ENCODE measurements at places on chromosomes 11 and 22. TPM values are rescaled to one million over a fixed set of nuclear protein-coding genes. Genes with fewer than 3 reads are reported as not detected.

- 0 out of 2 replicates have a peak, but pooled peaks cover 8% of the 10 kb centered on the region for H3K27me3 ChIP-seq
- H3K4me1 ChIP-seq, result no peaks in the 10 kb centered on the region
- H3K4me3 ChIP-seq, result no peak overlapping the region
Observed at GRCh38 chr11:44623731-44624491, 58.4 kb downstream of the CD82 start.

The GNB1L gene
- total RNA-seq, result 22.5 TPM

- no peaks in the 10 kb centered on the region for H3K36me3 ChIP-seq
- no peaks in the 10 kb centered on the region for H3K4me1 ChIP-seq
- H3K27me3 ChIP-seq, result no peaks in the 10 kb centered on the region
- DNase-seq, result no peak
- H3K4me3 ChIP-seq, result no peak overlapping the region
Observed at GRCh38 chr11:81839976-81840375, 893.7 kb downstream of the FAM181B start.

- H3K36me3 ChIP-seq, result 0 out of 2 replicates have a peak, but pooled peaks cover 7% of the 10 kb centered on the region
- peak overlapping the region; percentile 99 for H3K4me3 ChIP-seq
- H3K27me3 ChIP-seq, result no peaks in the 10 kb centered on the region
- peaks cover 39% of the 10 kb centered on the region for H3K4me1 ChIP-seq
Observed at GRCh38 chr11:128522943-128523518, 64.3 kb downstream of the ETS1 start.

DNA sequence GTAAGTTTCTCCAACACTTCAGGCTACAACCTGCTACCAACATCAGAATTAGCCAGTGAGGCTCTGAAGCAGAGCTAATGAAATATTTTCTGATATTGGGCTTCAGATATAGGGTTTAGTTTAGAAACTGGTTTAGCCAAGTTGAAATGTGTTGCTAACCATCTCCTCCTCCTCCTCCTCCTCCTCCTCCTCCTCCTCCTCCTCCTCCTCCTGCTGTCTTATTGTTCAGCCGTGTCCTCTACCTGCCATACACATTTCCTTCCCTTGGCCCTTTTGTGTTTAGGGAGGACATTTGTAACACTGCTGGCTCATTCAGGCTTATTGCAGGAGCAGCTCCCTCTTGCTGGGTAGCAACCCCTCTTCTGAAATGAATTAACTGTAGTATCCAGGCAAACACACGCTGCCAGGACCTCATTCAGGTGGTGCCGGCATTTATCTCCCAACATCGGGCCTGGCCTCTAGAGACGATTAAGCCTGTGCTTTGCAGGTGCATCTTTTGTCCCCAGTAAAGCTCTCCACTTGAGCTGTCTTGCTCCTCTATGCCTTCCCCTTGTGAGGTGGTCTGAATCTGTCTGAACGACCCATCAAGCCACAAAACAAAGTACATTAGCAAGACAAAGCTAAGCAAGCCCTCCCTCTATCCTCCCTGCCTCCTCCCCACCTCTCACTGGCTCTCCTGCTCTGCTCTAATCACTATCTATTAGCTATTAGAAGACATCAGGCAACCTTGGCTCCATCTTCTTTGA is 82.9 kb downstream of the KCNJ1 start:
- no peak overlapping the region for H3K27ac ChIP-seq
- H3K27me3 ChIP-seq, result no peaks in the 10 kb centered on the region
- no peaks in the 10 kb centered on the region for H3K4me1 ChIP-seq
- peaks cover 32% of the 10 kb centered on the region for H3K36me3 ChIP-seq

GRCh38 chr11:3160252-3161031 is 4.7 kb downstream of the OSBPL5 start:
- peak overlapping the region; percentile 78 for H3K4me3 ChIP-seq
- no peaks in the 10 kb centered on the region for H3K27me3 ChIP-seq
- DNase-seq, result peak; percentile 95
- H3K27ac ChIP-seq, result peak overlapping the region; percentile 56
- H3K36me3 ChIP-seq, result no peaks in the 10 kb centered on the region

The MIAT gene
- total RNA-seq, result 0.63 TPM

GRCh38 chr11:2569321-2569721 is 124.5 kb downstream of the KCNQ1 start:
- peak; percentile 21 for DNase-seq
- no peak overlapping the region for H3K27ac ChIP-seq
- H3K27me3 ChIP-seq, result 0 out of 2 replicates have a peak, but pooled peaks cover 9% of the 10 kb centered on the region
- no peak overlapping the region for H3K4me3 ChIP-seq
- H3K36me3 ChIP-seq, result no peaks in the 10 kb centered on the region
- no peaks in the 10 kb centered on the region for H3K4me1 ChIP-seq

DNA sequence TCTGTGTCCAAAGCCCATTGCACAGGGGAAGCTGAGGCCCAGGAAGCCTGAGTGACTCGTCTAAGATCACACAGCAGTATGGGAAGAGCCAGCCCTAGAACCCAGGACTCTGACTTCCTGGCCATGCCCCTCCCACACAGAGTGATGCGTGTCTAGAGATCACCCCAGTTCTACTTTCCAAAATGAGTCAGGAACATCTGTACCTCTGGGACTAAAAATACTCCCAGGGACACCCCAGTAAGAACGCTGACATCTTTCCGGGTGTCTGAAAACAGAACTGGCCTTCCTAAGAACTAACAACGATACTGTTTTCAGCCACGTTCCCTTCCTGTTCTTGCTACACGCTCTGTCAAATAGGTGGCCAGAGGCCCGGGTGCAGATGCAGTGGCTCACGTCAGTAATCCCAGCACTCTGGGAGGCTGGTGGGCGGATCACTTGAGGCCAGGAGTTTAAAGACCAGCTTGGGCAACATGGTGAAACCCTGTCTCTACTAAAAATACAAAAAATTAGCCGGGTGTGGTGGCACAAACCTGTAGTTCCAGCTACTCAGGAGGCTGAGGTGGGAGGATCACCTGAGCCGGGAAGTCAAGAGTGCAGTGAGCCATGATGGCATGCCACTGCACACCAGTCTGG is 21.7 kb upstream of the PDGFB start:
- no peaks in the 10 kb centered on the region for H3K36me3 ChIP-seq
- no peaks in the 10 kb centered on the region for H3K27me3 ChIP-seq
- no peak overlapping the region for H3K27ac ChIP-seq
- no peaks in the 10 kb centered on the region for H3K4me1 ChIP-seq
- DNase-seq, result peak; percentile 43

The MGAT3 gene
- total RNA-seq, result not detected

- DNase-seq, result no peak
- H3K4me3 ChIP-seq, result no peak overlapping the region
- H3K4me1 ChIP-seq, result no peaks in the 10 kb centered on the region
- H3K36me3 ChIP-seq, result no peaks in the 10 kb centered on the region
- no peak overlapping the region for H3K27ac ChIP-seq
Observed at GRCh38 chr11:37843603-37844002, 1245.6 kb upstream of the RAG2 start.

- H3K4me1 ChIP-seq, result no peaks in the 10 kb centered on the region
- H3K27me3 ChIP-seq, result peaks cover 15% of the 10 kb centered on the region
- no peak overlapping the region for H3K4me3 ChIP-seq
- no peaks in the 10 kb centered on the region for H3K36me3 ChIP-seq
Observed at GRCh38 chr11:114073007-114073827, 13.7 kb downstream of the ZBTB16 start.

The DDIAS gene
- 5.4 TPM for total RNA-seq

- H3K27ac ChIP-seq, result no peak overlapping the region
Observed at GRCh38 chr11:21615955-21616371, 576.9 kb upstream of the ANO5 start.

The ZBED4 gene
- 7.7 TPM for total RNA-seq

- H3K4me1 ChIP-seq, result no peaks in the 10 kb centered on the region
- H3K4me3 ChIP-seq, result no peak overlapping the region
- no peak for DNase-seq
- H3K27me3 ChIP-seq, result no peaks in the 10 kb centered on the region
Observed at GRCh38 chr11:132712466-132712865, 819.8 kb downstream of the OPCML start.

DNA sequence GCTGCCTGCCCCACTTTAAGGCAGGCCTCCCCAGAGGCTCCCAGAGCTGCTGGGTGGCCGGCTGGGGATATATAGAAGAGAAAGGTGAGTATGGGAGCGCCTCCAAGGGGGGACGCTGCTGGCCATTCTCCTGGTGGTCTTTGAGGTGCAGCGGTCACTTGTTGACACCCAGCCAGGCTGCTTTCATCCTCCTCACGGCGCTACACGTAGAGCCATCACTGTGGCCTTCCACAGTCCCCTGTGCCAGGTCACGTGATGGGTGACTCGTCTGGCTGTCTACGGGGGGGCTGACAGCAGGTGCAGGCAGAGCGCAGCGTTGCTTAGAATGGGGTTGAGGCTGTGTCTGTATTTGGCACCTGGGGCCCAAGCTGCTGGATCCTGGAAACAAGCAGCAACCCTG is 1.9 kb downstream of the ACR start:
- H3K4me1 ChIP-seq, result no peaks in the 10 kb centered on the region
- no peaks in the 10 kb centered on the region for H3K36me3 ChIP-seq
- H3K27ac ChIP-seq, result no peak overlapping the region
- H3K27me3 ChIP-seq, result no peaks in the 10 kb centered on the region
- no peak overlapping the region for H3K4me3 ChIP-seq
- DNase-seq, result no peak

The GSC2 gene
- not detected for total RNA-seq

- H3K36me3 ChIP-seq, result no peaks in the 10 kb centered on the region
- peak; percentile 26 for DNase-seq
- no peaks in the 10 kb centered on the region for H3K4me1 ChIP-seq
- no peak overlapping the region for H3K4me3 ChIP-seq
- H3K27me3 ChIP-seq, result no peaks in the 10 kb centered on the region
Observed at GRCh38 chr11:27592098-27592780, 85.7 kb upstream of the LIN7C start.

GRCh38 chr11:115626414-115626813 is 122.2 kb upstream of the CADM1 start:
- DNase-seq, result no peak
- H3K4me3 ChIP-seq, result no peak overlapping the region
- no peak overlapping the region for H3K27ac ChIP-seq
- H3K36me3 ChIP-seq, result no peaks in the 10 kb centered on the region
- H3K4me1 ChIP-seq, result peaks cover 6% of the 10 kb centered on the region

The RTN4RL2 gene
- 0.32 TPM for total RNA-seq

The TRPC6 gene
- total RNA-seq, result under 0.01 TPM

DNA sequence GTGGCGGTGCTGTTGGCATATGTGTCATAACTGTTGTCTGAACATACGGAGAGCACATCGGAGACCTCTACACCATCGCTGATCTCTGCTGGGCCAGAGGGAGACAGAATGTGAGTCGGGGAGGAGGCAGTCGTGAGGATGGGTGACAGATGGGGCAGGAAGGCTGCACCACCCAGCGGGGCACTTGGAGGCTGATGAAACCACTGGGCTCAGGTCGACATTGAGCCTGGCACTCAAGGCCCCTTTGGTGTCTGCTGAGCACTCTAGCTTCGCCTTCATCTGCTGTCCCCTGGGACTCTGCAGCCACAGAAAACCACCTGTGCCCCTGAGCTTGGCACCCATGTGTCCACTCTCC is 2.5 kb upstream of the KLHL35 start:
- H3K27ac ChIP-seq, result no peak overlapping the region
- H3K36me3 ChIP-seq, result no peaks in the 10 kb centered on the region
- DNase-seq, result no peak
- no peak overlapping the region for H3K4me3 ChIP-seq
- peaks cover 16% of the 10 kb centered on the region for H3K27me3 ChIP-seq

DNA sequence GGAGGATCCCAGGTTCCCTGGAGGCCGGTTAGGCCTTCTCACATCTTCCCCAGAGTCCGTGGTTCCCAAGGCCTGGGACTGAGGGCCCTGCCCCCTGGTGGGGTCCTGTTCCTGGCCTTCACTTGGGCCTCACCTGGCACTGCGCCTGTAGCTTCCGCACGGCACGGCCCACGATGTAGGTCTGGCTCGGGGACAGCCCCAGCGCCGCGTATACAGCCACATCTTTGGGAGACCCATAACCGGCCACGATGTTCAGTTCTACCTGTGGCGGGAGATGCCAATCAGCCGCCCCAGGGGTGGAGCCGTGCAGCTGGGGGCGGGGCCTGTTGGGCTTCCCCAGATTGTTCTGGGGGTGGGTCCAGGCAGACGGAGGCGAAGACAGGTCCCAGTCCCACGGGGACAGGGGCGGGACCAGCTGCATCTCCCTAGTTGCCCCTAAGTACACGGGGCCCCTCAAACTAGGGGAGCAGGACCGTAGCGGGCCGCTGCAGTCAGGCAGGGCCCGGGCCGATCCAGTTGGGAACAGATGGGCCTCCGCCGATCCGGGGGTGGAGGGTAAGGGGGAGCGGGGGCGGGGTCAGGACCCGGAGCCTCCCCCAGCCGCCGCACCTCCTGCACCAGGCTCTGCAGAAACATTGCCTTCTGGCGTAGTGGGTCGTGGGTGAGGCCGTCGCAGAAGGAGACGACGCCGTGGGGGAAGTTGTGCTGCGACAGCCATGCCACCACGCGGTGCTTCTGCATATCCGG is 10.1 kb downstream of the AIP start:
- H3K27ac ChIP-seq, result no peak overlapping the region
- H3K4me3 ChIP-seq, result no peak overlapping the region
- H3K4me1 ChIP-seq, result no peaks in the 10 kb centered on the region
- no peaks in the 10 kb centered on the region for H3K27me3 ChIP-seq
- H3K36me3 ChIP-seq, result no peaks in the 10 kb centered on the region
- no peak for DNase-seq

DNA sequence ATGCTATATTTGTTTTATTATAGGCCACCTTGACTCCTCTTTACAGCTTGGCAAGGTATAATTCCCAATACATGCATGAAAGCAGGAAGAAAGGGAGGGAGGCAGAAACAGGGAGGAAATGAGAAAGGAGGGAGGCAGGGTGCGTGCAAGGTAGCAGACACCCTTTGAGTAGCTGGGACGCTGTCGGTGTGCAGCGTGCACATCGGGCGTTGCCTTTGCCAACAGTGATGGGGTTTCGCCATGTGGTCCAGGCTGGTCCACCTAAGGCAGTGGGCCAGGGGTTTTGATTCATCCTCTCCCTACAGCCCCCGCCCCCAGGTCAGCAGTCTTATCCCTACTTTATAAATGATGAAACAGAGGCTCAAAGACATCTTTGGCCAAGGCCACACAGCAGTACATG is 25.0 kb upstream of the PHF21B start:
- no peak overlapping the region for H3K27ac ChIP-seq
- no peaks in the 10 kb centered on the region for H3K36me3 ChIP-seq
- H3K4me3 ChIP-seq, result no peak overlapping the region

The GTF2H1 gene
- 89.8 TPM for total RNA-seq

The OR51I1 gene
- total RNA-seq, result not detected

DNA sequence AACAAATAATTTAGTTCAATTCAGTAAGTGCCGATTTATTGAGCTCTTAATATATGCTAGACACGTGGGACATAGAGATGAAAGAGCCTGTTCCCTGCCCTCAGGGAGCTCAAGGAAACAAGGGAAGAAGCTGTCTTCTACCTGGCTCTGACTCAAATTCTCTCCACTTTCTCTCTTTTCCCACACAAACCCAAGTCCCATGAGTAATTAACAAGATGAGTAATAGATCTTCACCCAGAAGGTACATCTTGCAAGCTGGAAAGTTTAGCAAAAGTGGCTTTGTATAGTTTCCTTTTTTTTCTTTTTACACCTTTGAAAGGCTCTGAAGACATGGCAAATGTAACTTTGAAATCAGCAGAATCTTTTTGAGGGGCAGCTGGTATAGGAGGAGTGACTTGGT is 48.2 kb upstream of the CHST1 start:
- H3K4me3 ChIP-seq, result no peak overlapping the region
- no peak overlapping the region for H3K27ac ChIP-seq
- H3K27me3 ChIP-seq, result peaks cover 24% of the 10 kb centered on the region
- DNase-seq, result peak; percentile 2

The MISFA gene
- total RNA-seq, result not detected
